Stimulated activated CD8-positive, alpha-beta memory T cell treated with anti-CD3 and anti-CD28 coated beads, Interleukin-2, amount 100 ng/mL, for 1 hour (primary cell): ENCODE measurements at places on chromosomes 1 and 21.

- DNase-seq, result no peak
Observed at GRCh38 chr1:208737922-208738321, 493.7 kb upstream of the PLXNA2 start.

- DNase-seq, result no peak
Observed at GRCh38 chr1:231701306-231701705, 74.7 kb downstream of the DISC1 start.

- DNase-seq, result no peak
Observed at GRCh38 chr1:184388319-184388889, 1.6 kb downstream of the C1orf21 start.

GRCh38 chr1:87927391-87928280, 599.0 kb downstream of the LMO4 start:
- DNase-seq, result no peak

DNA sequence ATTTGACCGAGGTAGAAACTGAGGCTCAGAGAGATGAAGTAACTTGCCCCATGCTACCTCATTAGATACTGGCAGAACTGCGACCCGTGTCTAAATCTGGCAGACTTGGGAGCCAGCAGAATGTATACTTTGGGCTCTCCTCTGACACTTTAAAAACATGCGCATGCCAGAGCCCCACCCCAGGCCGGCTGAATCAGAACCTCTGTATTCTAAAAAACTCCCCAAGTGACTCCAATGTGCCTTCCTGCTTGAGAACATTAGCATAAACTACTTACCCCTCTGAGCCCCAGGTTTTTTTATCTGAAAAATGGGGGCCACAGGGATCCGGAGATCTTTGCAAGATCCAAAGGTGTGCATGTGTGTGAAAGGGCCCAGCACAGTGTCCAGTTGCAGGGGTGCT, 344.7 kb upstream of the USP24 start:
- DNase-seq, result no peak

GRCh38 chr1:229557200-229557850, 1.2 kb downstream of the ABCB10 start:
- DNase-seq, result no peak

GRCh38 chr1:230120289-230120920, 53.4 kb downstream of the GALNT2 start:
- DNase-seq, result no peak

DNA sequence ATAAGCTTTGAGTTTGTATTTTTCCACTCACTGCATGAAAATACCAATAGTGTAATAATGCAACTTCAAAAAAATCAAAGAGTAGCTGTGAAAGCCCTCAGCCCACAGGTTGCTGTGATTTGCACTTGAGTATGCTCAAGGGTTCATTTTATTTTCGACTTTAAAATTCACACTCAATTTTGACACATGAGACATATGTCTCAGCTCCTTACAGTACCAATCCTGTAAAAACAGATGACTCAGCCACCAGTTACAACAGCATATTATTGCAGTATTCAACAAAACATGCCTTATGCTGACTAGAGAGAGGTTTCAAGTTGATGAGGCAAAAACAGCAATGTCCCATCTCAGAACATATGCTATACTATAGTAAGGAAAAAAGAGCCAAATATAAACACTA, 66.1 kb downstream of the CYYR1 start:
- no peak for DNase-seq

DNA sequence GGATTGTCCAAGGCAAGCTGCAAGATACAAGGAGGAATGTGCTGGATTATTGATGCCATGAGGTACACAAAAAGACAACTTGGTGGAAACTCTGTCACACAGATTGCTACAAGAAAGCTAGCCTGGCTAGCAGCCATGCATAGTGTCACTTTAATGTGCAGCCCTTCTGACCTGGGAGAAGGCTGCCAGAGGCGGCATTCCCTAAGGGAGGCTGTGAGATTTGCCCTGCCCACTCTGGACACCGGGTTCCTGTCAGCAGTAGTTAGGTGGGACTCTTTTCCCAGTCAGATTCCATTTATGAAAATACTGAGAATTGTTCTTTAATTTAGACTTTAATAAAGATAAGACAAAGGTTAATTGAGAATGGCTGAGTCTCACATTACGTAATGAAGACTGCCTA, 47.8 kb upstream of the SYT6 start:
- DNase-seq, result no peak

- DNase-seq, result no peak
Observed at GRCh38 chr1:62117018-62117750, 77.5 kb upstream of the L1TD1 start.

DNA sequence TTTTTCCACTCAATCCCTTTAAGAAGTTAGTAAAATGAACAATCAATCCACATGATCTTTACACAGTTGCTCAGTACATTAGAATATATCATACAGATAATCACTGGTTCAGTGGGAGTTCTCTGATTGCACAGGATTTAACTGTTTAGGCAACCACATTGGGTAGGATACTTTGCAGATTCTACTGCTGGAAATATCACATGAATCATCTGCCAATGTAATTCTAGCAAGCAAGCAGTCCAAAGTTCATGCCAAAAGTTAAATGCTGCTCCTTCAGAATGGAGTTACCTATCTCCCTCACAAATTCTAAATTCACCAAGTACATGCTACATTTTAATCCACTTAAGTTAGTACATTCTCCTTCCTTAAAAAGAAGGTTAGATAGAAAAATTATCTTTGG, 52.4 kb downstream of the NEGR1 start:
- no peak for DNase-seq

GRCh38 chr1:60402816-60403215, 329.2 kb upstream of the C1orf87 start:
- no peak for DNase-seq
